Left forelimb (tissue), 1 donor: ENCODE measurements at places on chromosomes 1 and 21.

GRCh38 chr1:112697781-112698201, 9.1 kb downstream of the RHOC start:
- no peak for DNase-seq

- DNase-seq = no peak
These were observed 5.6 kb downstream of the SLC5A9 start for GRCh38 chr1:48228156-48228555.

DNA sequence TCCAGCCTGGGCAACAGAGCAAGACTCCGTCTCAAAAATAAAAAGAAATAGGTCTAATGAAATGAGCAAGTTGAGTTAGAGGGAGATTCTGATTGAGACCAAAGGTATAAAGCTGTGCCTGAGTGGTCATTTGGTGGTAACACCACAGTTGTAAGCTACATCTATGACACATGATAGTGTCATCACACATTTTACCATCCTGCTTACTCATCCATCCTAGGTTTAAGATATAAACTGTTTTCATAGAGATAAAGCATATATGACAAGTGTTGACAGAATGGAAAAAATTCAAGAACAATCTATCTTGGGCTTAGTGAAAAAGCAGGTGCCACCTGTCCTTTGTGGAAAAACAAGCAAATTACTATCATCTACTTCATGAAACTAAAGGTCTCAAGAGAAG, 7.1 kb upstream of the CFAP141 start:
- no peak for DNase-seq

DNA sequence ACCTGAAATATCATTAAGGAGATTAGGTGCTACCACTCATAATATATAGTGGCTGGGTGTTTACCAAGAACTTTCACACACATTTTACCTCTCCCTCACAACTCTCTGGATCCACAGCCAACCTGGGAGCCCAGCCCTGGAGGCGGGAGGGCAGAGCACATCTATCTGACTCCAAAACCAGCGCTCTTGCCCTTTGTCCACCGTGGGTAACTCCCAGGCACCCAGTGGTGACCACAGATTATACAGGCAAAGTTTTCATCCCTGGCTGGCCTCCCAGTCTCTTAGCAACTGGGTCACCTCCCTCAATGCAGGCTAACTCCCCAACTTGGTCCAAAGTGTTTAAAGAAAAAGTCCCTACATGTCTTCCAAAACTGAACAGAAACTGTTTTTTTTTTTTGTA, 2.4 kb downstream of the PAQR7 start:
- no peak for DNase-seq

GRCh38 chr1:94559921-94560320, 18.4 kb upstream of the F3 start:
- no peak for DNase-seq

GRCh38 chr1:87976316-87976715, 647.6 kb downstream of the LMO4 start:
- no peak for DNase-seq

- DNase-seq = peak; percentile 25
These were observed 274.4 kb downstream of the MATN1 start for GRCh38 chr1:30449003-30449402.

DNA sequence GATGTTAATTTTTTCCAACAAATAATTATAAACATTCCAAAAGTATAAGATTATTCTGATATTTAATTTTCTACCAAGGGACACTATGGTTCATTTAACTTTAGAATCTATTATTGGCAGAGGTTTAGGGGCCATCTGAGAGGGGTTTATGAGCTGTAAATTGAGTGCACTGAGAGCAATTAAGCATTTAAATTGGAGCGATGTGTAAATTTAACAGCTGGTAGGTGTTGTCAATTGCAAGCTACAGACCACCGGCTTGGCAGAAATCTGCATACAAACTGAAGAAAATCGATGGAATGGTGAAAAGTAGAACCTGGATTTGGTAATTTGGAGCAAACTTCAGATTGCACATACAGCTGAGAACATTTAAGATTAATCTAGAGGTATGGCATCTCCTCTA, 55.8 kb upstream of the MTF2 start:
- no peak for DNase-seq

DNA sequence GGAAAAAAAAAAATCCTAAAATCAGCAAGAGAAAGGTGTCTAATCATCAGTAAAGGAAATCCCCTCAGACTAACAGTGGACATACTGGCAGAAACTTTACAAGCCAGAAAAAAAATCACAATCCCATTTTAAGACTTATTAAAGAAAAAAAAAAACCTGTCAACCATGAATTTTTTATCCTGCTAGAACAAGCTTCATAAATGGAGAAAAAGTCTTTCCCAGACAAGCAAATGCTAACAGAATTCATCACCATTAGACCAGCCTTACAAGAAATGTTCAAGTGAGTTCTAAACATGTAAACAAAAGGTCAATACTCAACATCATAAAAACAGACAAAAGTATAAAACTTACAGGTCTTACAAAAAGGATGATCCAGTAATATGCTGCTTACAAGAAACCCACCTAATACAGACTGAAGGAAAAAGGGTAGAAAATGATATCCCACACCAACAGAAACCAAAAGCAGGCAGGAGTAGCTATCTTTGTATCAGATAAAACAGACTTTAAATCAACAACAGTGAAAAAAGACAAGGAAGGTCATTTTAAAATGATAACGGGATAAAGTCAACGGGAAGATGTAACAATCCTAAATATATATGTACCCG, 129.6 kb downstream of the EVI5 start:
- DNase-seq = no peak

DNA sequence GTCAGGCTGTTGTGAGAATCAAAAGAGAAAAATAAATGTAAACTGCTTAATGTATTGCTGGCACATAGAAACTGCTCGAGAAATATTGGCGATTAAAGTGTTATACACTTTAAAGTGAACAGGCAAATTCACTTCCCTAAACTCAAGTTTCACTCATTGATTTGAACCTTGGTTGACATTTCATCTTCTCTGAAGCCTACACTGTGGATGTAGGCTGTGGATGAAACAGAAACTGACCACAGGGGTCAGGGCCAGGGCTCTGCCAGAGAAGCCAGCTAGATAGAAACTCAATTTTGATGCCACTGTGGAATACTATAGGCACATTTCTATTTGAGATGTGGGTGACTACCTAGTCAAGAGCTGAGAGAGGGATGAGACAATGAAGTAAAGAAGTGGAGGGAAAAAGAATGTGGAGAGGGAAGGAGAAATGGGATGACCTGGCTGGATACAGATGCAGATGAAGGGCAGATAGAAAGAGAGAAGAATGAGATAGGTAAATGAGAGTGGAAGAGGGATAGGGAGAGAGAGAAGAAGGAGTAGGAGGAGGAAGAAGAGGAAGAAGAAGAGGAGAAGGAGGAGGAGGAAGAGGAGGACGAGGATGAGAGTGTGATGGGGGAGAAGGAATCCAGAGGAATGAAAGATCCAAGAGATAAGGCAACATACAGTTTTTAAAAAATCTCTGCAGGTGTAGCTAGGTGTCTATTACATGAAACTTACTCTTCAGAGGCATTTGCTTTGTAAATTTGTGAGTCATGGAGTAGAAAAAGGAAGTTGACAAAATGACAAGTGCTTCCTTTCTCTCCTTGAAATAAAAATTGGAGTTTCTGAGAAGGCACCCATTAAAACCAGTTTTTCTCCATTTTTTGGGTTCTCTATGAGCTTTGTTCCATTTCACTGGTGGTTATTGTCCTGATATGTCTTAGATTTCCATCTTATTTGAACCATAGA, 17.4 kb upstream of the CD1D start:
- DNase-seq = no peak

- DNase-seq = no peak
These were observed 391.8 kb downstream of the DISC1 start for GRCh38 chr1:232018231-232019025.

- DNase-seq = no peak
These were observed 115.0 kb downstream of the ACBD6 start for GRCh38 chr1:180387413-180387812.

DNA sequence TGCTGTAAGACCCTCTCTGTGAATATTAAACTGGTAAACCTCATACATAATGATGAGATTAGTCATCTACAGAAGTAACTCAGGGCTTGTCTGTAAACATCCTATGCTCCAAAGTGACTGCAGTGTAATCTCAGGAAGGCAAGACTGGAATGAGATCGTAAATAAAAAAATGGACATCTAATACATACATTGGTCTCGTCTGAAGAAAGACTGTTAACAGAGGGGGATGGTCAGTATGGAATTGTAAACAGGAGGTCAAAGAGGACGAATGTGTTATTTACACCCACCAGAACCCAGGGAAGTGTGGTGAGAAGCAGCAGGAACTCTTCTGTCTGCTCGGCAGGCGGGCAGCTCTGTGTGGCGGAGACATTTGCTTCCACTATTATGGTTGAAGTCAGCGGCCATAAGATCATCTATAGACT, 51.4 kb downstream of the DISC1 start:
- DNase-seq = no peak

DNA sequence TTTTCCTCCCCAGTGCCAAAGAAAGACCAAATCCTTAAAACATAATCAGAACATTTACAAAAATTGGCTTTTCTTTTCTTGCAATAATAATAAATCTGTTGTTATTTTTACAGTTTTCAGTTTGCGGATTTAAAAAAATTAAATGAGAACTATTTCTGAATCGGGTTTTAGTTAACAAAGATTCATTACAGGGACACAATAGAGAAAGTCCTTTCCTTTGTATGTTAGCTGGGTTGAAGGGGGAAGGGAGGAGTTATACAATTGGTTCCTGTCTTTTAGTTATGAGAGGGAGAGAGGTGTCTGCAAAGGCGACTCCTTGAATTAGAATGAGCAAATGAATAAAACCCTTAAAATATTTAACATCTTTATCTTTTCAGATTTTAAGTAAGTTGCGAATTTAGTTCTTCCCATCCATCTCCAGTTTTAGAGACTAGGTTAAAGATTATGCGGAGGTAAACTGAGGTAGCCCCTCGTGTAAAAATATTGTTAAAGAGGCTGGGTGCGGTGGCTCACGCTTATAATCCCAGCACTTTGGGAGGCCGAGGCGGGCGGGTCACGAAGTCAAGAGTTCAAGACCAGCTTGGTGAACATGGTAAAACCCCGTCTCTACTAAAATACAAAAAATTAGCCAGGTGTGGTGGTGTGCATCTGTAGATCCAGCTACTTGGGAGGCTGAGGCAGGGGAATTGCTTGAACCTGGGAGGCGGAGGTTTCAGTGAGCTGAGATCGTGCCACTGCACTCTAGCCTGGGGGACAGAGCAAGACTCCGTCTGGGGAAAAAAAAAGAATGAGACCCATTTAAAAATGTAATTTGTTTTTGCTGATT, 3.9 kb downstream of the SPEN start:
- no peak for DNase-seq

DNA sequence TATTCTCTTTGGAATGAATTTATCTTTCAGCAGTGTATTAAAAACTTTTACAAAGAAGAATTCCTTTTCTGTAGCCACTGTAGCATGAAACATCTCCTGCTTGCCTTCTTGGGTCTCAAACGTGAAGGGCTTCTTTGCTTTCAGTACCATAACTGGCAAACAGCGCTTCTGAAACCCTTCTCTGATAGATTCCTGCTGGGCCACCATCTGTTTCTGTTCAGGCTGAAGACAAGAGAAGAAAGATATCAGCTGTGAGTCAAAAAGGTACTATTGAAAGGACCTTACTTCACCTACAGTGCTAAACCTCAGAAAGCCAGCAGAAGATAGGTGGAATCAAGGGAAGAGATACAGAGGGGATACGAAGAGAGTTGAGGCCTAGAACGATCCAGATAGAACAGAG, 10.5 kb downstream of the AIM2 start:
- DNase-seq = no peak

GRCh38 chr21:35641271-35642016, 418.9 kb downstream of the SETD4 start:
- no peak for DNase-seq

GRCh38 chr1:91760512-91760911, 125.4 kb downstream of the TGFBR3 start:
- DNase-seq = no peak

GRCh38 chr1:233113009-233113879, 162.8 kb downstream of the NTPCR start:
- DNase-seq = peak; percentile 73

GRCh38 chr1:237681210-237681609, 209.5 kb downstream of the ZP4 start:
- no peak for DNase-seq

DNA sequence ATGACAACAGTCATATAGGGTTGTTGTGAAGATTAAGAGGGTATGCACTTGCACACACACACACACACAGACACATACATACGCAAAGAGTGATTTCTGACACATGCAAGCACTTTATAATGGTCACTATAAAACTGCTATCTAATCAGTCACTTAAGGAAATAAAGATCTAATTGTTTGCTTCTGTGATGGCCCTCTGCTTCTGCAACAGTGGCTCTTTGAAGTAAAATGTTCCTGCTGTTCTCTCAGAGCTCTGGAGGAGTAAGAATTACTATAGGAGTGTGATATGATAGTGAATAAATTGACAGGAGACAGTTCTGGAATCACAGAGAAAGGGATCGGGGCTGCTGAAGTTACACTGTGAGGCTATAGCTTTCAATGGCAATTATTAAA, 494.5 kb upstream of the B3GALT2 start:
- no peak for DNase-seq

DNA sequence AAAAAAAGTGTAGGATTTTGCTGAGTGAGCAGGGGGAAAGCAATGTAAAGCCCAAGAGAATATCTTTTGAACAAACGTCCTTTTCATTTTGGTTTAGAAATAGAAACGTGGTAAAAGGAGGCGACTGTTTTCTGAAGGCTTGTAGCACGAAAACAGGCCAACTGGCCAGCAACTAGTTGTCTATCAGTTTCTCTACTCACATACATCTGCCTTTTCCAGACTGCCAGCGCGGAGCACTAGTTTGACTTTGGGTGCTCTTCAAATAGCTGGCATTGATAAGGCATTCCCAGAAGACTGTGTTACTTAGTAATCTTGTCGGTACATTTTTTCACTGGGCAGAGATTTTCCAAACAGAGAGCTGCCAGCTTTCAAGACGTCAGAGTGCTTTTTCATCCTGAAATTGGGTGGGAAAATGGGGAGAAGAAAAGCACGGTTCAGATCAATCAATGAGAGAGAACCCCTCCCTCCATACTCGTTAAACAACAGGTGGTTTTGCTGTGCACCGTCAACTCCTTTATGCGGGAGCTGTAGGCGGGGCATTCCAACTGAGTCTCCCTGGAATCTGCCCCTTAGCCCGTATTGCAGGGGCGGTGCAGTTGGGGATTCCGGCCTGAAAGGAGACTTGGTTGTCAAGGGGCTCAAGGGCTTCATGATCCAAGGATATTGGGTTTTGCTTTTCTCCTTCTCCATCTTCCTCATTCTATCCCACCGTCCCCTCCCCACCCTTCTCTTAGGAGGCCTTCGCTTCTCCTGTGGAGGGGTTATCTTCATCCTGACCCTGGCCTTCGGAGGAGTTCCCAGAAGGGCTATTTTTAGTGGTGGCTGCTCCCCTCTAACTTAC, 884 bp upstream of the LRRC8C start:
- no peak for DNase-seq
